Mammary epithelial cell (primary cell): ENCODE measurements at places on chromosomes 5 and 9.

DNA sequence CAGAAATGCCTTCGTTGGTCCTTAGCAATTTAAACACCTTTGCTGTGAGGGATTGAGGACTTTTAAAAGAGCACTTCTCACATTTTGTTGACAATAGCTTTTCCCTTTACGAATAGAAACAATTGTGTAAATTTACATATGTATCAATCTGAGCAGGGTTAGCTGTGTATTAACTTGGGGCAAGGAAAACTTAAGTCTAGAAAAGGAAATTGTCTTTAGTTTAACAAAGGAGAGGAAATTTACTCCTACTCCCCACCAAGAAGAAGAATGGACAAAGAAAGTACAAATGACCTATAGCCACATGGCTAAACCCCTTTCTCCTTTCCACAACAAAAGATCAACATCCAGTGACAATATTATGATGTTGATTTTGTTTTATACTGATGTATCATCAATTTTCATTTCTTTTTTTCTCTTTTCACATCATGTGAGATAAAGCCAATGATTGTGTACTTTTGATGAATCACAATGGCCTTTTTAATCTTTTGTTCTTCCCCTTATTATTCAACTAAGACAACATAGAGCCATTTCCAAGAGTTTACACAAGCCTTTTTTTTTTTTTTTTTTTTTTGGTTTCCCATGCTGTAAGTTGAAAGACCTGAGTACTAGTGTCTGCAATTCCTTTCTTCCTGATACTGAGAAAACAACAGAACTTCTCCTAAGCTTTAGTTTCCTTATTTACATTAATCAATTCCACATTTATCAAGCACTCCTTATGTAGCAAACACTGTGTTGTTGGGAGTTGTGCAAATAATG is 19.0 kb downstream of the FOXB2 start:
- DNase-seq, result no peak

- no peak for DNase-seq
Measured at GRCh38 chr9:135647884-135648283, 8.5 kb upstream of the GLT6D1 start.

GRCh38 chr5:95392593-95393182 is 1.5 kb downstream of the FAM81B start:
- peak; percentile 31 for DNase-seq

DNA sequence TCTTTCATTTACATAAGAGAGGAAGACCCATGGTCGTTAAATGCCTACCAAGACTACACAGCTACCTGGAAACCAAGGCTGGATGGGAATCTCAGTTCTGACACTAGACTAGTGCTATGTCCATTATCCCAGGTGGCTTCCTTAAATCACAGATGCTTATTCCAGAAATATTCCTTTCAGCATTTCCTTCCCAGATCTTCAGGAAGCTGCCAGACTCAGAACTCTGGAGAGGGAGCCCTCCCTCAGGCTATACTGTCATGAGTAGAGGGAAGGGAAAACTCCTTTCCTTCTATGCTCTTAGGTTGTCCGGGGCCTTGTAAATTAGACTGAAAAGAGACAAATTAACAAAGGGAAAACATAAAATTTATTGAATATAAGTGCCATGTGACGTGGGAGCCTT is 20.8 kb downstream of the FREM1 start:
- no peak for DNase-seq

- no peak for DNase-seq
Measured at GRCh38 chr9:123925161-123925560, 4.8 kb downstream of the DENND1A start.

DNA sequence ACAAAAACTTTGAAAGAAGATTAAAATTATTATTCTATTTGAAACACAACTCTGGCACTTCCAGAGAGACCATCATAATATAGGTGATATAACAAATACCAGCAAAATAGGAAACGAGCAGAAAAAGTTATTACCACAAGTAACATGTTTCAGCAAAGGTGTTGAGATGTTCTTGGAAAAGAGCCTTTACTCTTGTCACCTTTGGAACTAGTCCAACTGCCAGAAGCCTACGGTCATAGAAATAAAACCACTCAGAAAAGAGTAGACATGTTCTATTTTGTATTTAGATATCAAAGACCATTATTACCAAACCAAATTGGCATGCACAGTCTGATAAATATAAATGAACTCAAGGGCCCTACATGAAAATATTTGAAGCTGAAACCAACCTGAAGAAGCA is 145.0 kb upstream of the DMAC1 start:
- no peak for DNase-seq

DNA sequence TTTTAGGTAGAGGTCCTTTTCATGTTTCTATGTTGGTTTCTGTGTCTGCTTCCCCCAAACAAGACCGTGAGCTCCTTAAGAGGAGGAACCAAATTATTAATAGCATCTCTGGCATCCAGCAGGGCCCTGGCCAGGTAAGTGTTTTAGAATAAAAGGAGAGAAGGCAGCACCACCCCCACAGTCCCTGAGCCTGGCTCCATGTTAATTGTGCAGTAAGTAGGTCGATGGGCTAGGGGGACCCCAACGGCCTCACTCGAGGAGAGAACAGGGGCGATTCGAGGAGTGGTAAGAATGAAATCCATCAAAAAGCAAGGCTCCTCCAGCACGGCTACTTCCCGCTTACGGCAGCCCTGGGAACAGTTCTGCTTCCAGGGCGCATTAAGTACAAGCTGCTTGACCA is 67.0 kb downstream of the GABBR2 start:
- DNase-seq, result no peak

GRCh38 chr5:3384531-3384930 is 211.1 kb upstream of the IRX1 start:
- DNase-seq, result no peak

DNA sequence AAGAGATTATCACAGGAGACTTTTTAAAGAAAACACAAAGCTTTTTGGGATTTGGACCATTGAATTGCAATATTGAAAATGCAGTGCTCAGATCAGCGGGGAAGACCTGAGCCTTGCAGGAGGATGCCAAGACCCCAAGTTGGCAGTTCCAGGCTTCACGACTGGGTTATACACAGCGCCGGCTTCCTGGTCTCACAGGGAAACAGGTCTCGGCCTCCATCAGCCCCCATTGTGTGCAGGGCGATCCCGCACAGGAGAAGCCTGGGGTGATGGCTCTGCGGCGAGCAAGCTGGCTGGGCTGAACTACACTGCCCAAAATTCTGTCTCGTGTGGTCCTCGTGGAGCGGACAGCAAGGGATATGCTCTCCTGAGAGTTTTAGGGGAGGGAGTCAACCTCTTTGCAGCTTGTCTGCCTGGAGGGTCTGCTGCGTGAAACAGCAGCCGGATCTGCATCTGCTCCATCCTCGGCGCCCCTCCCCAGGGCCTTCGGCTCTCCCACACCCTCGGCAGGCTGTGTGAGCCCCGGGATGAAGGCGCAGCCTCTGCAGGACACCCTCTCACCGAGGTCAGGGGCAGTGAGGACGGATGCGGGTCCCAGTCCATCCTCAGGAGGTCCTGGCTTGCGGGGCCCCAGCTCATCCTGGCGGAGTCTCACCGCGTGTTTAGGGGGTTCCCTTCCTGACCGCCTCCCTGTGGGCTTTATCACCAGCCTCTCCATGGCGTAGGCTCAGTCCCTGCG is 60.6 kb downstream of the NSUN2 start:
- DNase-seq, result no peak

- DNase-seq, result no peak
Measured at GRCh38 chr5:777756-778161, 6.8 kb downstream of the ZDHHC11B start.

GRCh38 chr5:173882632-173883031 is 5.5 kb upstream of the CPEB4 start:
- DNase-seq, result peak; percentile 60

DNA sequence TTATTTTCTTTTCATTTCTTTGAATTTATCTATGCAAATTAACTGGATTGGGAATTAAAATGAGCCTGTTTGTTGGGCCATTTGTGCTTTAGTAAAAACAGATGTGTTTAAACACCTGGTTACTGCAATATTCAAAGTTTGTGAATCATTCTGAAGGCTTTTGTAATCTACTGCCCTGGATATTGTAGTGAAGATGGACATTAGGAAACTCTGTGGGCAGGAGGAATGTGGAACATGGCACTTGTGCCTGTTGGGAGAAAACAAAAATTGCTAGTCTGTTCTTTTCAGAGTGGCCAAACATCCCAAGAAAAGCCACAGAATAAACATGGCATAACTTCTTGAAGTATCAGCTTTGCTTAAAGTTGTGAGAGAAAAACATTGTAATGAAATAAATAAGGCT is 40.8 kb downstream of the CHSY3 start:
- peak; percentile 69 for DNase-seq

GRCh38 chr9:30757723-30758122 is 1626.7 kb upstream of the ACO1 start:
- DNase-seq, result no peak

DNA sequence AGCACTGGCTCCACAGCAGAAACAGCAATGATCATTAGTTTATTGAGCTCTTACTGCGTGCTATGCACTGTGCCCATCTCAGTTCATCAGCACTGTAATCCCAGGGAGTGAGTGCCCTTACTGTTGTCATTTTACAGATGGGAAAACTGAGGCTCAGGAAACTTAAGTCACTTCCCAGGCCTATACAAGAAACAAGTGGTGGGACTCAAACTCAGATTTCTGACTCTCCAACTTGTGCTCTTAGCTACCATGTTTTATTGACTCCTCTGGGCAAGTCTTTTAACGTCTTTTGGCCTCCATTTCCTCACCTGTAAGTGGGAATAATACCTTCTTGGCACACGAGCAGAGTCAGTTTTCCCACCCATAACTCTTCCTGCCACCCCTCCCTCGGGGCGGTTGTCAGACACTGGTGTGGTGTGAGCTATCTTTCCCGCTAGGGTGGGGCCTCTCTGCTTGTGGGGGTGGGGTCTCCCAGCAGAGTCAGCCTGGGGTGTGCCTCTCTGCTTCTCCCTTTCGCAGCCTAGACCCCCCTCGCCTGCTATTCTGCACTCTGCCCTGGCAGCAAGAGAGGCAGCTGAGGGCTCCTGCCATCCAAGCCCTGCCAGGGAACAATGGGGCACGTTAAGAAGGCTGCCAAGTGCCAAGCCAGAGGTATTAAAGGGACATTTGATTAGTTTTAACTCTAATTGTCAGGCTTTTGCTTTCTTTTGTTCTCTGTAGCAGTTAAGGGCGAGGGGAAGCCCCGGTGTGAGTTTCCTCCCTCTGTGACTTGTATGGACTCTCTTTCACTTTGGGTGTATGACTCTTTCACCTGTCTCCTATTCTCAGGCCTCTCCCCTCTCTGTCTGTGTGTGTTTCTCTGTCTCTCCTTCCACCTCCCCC is 12.1 kb downstream of the GALNT10 start:
- no peak for DNase-seq

DNA sequence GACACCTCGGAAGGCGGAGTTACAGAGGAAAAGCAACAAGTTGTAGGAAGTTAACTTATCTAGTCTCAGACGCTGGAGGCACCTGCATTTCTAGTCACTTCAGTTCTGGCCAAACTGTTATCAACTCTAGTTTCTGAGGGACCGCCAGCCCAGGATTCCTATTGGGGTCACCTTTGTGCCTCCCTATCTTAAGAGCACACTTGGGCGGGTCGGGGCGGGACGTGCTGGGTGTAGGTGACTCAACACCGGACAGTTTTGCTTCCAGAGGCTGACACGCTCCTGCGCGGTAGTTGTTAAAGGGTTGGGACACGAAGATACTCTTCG is 679 bp upstream of the KDM4C start:
- peak; percentile 86 for DNase-seq

DNA sequence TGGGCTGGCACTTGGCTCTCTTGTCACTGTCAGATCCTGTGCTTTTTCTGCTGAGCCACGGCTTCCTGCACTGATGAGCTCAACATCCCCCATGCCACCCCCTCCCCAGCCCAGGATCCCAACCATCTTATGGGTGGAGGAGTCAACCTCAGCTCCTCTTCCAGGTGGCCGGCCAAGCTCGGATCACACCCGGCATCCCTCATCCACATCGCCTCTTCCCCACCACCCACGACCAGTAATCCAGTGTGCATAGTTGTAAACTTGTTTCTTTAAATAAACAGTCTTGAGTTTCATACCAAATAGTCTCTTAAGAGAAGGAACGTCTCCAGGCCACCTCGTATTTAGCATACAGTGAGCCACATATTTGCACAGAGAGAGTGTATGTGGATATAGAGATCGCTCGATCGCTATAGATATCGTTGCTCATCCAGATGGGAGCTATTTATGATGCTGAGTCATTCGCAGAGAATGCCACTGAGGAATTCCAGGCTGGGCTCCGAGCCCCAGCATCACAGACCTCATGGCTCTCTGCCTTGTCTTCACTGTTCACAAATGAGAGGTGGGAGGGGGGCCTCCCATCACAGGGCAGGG is 61.8 kb upstream of the CPLX2 start:
- peak; percentile 63 for DNase-seq

DNA sequence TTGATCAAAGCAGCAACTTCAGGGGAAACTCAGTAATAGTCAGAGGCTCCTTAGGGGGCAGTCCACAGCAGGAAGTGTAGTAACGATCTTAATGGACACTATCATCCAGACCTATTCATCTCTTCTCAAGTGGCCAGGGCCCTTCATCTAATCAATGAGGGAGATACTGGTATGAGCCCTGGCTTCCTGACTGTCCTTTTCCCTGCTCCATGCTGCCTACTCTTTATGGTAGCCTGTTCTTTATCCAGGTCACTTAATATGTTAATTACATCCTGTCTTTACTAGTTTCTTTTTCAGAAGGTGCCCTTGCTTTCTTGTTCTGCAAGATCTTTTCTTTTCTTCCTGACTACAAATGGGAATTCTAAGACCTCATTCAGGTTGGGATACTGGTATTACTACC is 197.1 kb downstream of the CAVIN4 start:
- DNase-seq, result no peak

- peak; percentile 60 for DNase-seq
Measured at GRCh38 chr9:33374634-33375237, 27.6 kb downstream of the AQP7 start.

DNA sequence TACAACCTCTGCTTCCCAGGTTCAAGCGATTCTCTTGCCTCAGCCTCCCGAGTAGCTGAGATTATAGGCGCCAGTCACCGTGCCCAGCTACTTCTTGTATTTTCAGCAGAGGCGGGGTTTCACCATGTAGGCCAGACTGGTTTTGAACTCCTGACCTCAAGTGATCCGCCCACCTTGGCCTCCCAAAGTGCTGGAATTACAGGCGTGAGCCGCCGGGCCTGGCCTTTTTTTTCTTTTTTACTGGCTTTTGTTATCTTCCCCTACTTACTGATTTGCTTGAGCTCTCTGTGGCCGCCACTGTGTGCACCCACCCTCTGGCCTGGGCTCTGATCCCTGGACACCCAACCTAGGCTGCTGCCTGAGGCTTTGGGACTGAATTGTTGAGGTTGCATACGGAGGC is 60.3 kb downstream of the ANKRD33B start:
- no peak for DNase-seq

GRCh38 chr9:112012026-112012902 is 115.7 kb downstream of the UGCG start:
- peak; percentile 91 for DNase-seq

- no peak for DNase-seq
Measured at GRCh38 chr5:34916518-34916917, 1.0 kb downstream of the BRIX1 start.
